Mesendoderm (in vitro differentiated cells): ENCODE measurements at places on chromosomes 7 and 10.

GRCh38 chr7:84043661-84044191 lies 150.9 kb downstream of the SEMA3A start:
- DNase-seq, result no peak
- H3K27ac ChIP-seq, result no peak overlapping the region
- no peaks in the 10 kb centered on the region for H3K36me3 ChIP-seq
- no peaks in the 10 kb centered on the region for H3K27me3 ChIP-seq

GRCh38 chr7:155203059-155203881 lies 94.4 kb upstream of the INSIG1 start:
- DNase-seq, result peak; percentile 46
- H3K4me3 ChIP-seq, result no peak overlapping the region
- no peak overlapping the region for H3K27ac ChIP-seq

GRCh38 chr10:1255600-1256431 lies 199.6 kb downstream of the WDR37 start:
- H3K27me3 ChIP-seq, result no peaks in the 10 kb centered on the region
- no peak for DNase-seq
- no peaks in the 10 kb centered on the region for H3K4me1 ChIP-seq
- H3K27ac ChIP-seq, result no peak overlapping the region
- no peak overlapping the region for H3K4me3 ChIP-seq
- no peaks in the 10 kb centered on the region for H3K36me3 ChIP-seq

- H3K27ac ChIP-seq, result no peak overlapping the region
- DNase-seq, result no peak
- no peaks in the 10 kb centered on the region for H3K27me3 ChIP-seq
- no peaks in the 10 kb centered on the region for H3K4me1 ChIP-seq
- no peak overlapping the region for H3K4me3 ChIP-seq
These were observed 16.7 kb upstream of the SYPL1 start for GRCh38 chr7:106128836-106129235.

GRCh38 chr10:104301907-104302690 lies 33.1 kb downstream of the GSTO2 start:
- no peaks in the 10 kb centered on the region for H3K36me3 ChIP-seq
- H3K27ac ChIP-seq, result no peak overlapping the region
- H3K27me3 ChIP-seq, result no peaks in the 10 kb centered on the region
- no peak overlapping the region for H3K4me3 ChIP-seq

DNA sequence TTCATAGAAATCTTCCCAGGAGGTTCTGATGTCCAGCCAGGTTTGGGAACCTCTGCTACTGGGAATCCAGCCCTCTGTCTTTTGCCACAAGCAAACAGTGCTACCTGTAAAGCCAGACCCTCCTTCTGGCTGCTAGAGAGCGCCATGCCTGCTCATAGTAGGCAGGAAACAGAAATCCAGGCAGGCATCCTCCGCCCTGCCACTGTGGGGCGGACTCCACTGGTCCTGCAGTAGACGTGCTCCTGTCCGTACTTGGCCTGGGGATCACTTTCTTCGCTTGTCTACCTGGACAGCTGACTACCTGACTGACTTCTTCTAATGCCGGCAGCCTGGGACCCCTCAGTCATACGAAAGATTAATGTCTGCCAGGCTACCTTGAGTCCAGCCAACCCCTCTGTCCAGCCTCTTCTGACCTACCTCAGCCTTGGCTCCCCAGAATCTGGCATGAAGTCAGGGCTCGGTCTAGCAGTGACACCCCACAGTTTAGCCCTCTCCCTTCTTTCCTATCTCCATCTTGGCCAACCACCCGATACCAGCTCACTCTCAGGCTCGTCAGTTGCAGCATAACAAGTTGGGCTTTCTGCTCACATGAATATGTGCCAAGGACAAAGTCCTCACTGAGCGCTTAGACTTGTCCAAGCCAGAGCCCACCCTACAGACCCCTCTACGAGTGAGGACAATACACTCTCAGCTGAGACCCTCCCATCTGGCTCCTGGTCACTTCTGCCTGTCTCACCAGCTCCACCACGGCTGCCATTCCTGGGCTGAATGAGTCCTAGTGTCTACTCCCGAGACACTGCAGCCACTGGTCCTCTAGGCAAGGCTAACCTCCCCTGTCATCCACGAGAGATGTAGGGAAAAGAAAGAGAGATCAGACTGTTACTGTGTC lies 43.9 kb upstream of the OPALIN start:
- H3K4me1 ChIP-seq, result no peaks in the 10 kb centered on the region
- no peaks in the 10 kb centered on the region for H3K36me3 ChIP-seq
- no peak overlapping the region for H3K27ac ChIP-seq
- no peaks in the 10 kb centered on the region for H3K27me3 ChIP-seq
- DNase-seq, result no peak

- no peaks in the 10 kb centered on the region for H3K27me3 ChIP-seq
- DNase-seq, result no peak
- H3K27ac ChIP-seq, result no peak overlapping the region
- no peaks in the 10 kb centered on the region for H3K4me1 ChIP-seq
These were observed 1088.5 kb upstream of the GHITM start for GRCh38 chr10:83050815-83051214.

GRCh38 chr7:44309271-44310091 lies 15.9 kb downstream of the CAMK2B start:
- H3K27ac ChIP-seq, result no peak overlapping the region
- peaks cover 6% of the 10 kb centered on the region for H3K27me3 ChIP-seq
- H3K4me1 ChIP-seq, result no peaks in the 10 kb centered on the region
- H3K36me3 ChIP-seq, result no peaks in the 10 kb centered on the region
- peak; percentile 57 for DNase-seq

DNA sequence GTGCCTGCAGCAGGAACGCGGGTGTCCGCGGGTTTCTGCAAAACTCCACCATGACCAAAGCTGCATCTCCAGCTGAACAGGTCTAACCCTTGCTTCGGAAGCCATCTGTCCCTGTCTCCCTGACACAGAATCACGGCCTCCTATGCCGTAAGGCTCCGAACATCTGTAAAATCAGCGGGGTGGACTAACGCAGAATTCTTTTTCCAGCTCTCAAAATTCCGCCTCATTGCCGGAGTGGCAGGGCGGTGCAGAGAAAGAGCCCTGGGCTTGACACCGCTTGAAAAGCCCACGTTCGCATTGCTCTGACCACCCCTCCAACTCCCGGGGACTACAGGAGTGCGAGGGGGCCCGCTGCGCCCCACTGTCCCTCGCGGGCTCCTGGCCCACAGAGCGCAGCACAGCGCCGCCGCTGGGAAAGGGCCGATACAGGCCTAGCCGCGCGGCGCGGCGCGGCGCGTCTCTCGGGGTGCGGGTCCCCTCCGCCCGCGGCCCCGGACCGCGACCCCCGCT lies 409 bp downstream of the DNMBP start:
- peaks cover 2% of the 10 kb centered on the region for H3K4me1 ChIP-seq
- H3K4me3 ChIP-seq, result peak overlapping the region; percentile 80
- H3K36me3 ChIP-seq, result no peaks in the 10 kb centered on the region
- DNase-seq, result peak; percentile 46
- peak overlapping the region; percentile 45 for H3K27ac ChIP-seq

DNA sequence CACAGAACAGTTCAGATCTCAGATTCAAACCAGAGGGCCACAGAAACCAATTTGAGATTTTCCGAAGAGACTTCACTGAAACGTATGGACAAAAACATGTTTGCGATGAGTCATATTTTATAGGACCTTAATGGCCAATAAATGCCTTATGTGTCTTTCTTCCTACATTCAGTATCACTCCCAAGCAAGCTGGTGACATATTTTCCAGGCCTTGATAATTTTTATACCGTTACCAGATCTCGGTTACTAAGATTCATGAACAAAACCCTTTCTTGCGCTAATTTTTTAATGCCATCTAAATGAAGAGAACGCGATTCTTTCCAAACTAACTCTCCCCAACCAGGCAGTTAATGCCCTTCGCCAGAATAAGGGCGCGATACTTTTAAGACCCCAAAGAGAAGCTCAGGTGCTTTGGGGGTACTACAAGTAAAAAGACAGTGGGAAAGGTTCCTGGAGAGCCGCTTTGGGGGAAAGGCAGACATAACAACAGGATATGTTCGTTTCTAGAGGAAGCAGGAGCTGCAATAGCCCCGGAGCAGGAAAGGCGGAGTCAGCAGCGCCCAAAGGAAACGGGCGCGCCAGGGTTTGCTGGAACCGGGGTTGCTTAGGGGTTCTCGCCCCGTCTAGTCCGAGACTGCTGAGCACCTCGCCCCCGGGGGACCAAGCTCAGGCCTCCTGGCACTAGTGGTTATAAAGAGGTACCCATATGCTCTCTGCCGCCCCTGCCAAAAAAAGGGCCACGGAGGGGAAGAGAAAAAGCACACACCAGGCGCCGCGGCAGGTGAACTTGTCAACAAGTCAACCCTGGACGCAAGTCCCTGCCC lies 884 bp downstream of the ICA1 start:
- H3K4me1 ChIP-seq, result no peaks in the 10 kb centered on the region
- no peaks in the 10 kb centered on the region for H3K36me3 ChIP-seq
- peak overlapping the region; percentile 54 for H3K4me3 ChIP-seq
- no peaks in the 10 kb centered on the region for H3K27me3 ChIP-seq

GRCh38 chr10:11042357-11042756 lies 24.7 kb downstream of the CELF2 start:
- no peak overlapping the region for H3K27ac ChIP-seq
- H3K4me1 ChIP-seq, result peaks cover 2% of the 10 kb centered on the region
- H3K27me3 ChIP-seq, result no peaks in the 10 kb centered on the region
- no peak overlapping the region for H3K4me3 ChIP-seq

DNA sequence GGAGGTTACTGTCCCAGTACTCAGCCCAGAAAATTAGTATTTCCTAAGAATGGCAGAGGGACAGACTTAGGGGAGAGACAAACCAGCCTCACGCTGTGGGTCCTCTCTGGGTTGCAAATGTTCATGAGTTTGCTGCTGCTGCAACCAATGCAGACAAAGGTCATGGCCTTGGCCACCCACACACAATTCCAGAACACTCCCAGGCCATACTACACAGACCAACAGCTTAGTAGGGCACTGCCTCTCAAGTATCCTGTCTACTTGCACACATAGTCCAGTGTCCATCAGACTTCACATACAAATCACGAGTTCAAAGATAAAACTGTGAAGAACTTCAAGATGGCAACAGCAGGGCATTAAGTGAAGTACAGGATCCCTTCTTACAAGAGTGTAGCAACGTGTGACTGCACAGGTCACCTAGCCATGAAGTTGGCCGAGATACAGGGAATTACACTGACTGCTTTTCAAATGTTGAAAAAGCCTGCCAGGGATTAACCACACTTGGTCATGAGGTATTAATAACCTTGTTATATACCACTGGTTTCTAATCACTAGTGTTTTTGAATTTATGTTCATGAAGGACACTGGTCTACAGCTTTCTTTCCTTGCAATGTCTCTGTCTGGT lies 40.0 kb downstream of the ZNF33B start:
- H3K27me3 ChIP-seq, result no peaks in the 10 kb centered on the region
- peaks cover 3% of the 10 kb centered on the region for H3K36me3 ChIP-seq
- H3K4me3 ChIP-seq, result no peak overlapping the region
- no peak overlapping the region for H3K27ac ChIP-seq

GRCh38 chr10:105145711-105146110 lies 504.6 kb downstream of the SORCS3 start:
- H3K27ac ChIP-seq, result no peak overlapping the region
- no peaks in the 10 kb centered on the region for H3K36me3 ChIP-seq
- no peaks in the 10 kb centered on the region for H3K27me3 ChIP-seq
- no peaks in the 10 kb centered on the region for H3K4me1 ChIP-seq

- DNase-seq, result no peak
- no peaks in the 10 kb centered on the region for H3K36me3 ChIP-seq
- H3K27me3 ChIP-seq, result no peaks in the 10 kb centered on the region
- no peak overlapping the region for H3K27ac ChIP-seq
- H3K4me3 ChIP-seq, result no peak overlapping the region
- H3K4me1 ChIP-seq, result no peaks in the 10 kb centered on the region
These were observed 34.8 kb upstream of the OSBPL3 start for GRCh38 chr7:25014756-25015155.

DNA sequence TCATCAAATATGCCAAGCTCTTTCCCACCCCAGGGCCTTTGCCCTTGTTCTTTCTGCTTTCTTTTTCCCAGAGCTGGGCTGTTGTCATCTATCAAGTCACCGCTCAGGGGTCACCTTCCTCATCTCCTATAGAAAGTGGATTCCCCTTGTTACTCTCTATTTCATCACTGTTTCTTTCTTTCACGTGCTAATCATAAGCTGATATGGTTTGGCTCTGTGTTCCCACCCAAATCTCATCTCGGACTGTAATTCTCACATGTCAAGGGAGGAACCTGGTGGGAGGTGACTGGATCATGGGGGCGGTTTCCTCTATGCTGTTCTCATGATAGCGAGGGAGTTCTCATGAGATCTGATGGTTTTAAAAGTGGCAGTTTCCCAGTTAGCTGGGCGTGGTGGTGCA lies 17.0 kb upstream of the TIAL1 start:
- no peaks in the 10 kb centered on the region for H3K36me3 ChIP-seq
- no peaks in the 10 kb centered on the region for H3K27me3 ChIP-seq
- H3K27ac ChIP-seq, result no peak overlapping the region
- H3K4me3 ChIP-seq, result no peak overlapping the region
- no peaks in the 10 kb centered on the region for H3K4me1 ChIP-seq

GRCh38 chr10:70250961-70251680 lies 17.9 kb upstream of the PPA1 start:
- no peaks in the 10 kb centered on the region for H3K27me3 ChIP-seq
- no peaks in the 10 kb centered on the region for H3K4me1 ChIP-seq
- H3K27ac ChIP-seq, result no peak overlapping the region
- H3K4me3 ChIP-seq, result no peak overlapping the region
- H3K36me3 ChIP-seq, result no peaks in the 10 kb centered on the region

DNA sequence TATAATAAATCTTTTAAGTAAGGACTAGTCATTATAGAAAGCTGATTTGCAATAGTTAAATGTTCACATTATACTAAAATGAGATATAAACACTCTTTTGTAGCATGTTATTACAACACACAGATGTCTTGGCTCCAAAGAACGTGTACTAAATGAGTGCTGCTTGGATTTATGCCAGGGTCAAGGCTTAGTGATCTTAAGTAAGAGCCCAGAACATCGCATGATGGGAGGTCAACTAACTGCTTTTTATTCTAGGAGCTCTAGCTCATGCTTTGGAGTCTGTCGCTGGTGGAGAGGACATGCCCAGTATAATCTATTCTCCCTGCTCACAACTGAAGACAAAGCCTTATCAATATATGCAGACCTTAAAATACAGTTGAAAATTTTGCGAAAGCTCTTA lies 315.1 kb downstream of the BBS9 start:
- H3K4me1 ChIP-seq, result no peaks in the 10 kb centered on the region
- H3K4me3 ChIP-seq, result no peak overlapping the region
- no peak overlapping the region for H3K27ac ChIP-seq

- H3K36me3 ChIP-seq, result no peaks in the 10 kb centered on the region
- peak; percentile 86 for DNase-seq
- H3K4me1 ChIP-seq, result peaks cover 14% of the 10 kb centered on the region
- H3K27ac ChIP-seq, result peak overlapping the region; percentile 98
- H3K4me3 ChIP-seq, result no peak overlapping the region
These were observed 211.3 kb downstream of the SKIDA1 start for GRCh38 chr10:21314111-21314626.

DNA sequence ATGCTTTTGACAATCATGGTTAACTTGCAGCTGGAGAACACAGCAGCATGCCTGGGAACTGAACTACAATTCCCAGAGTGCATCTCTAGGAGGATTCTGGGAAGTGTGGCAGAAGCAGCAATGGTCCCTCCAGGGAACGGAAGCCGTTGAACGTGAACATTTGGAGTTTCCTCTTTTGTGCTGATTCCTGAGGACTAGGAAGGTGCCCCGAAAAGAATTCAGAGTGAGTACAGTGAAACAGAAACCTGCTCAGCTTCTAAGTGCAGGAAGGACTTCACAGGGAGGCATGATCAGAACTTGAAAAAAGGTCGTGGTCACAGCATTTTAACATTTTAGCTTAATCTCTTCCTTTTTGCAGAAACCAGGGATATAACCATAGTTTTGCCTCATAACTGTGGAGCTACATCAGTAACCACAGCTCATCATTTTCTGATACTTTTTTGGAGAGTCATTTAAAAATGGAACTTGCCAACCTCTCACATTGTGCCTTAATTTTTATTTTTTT lies at the start of gene NUDT13:
Gene NUDT13, plus strand, starts transcription at position 111 of the 505 bp plus-strand sequence. CDS start 3,911 bp downstream, outside the sequence.
- H3K27me3 ChIP-seq, result no peaks in the 10 kb centered on the region
- H3K4me3 ChIP-seq, result peak within 1 kb of the TSS; percentile 33
- H3K36me3 ChIP-seq, result no peaks in the 10 kb centered on the region
- peak; percentile 90 for DNase-seq
- H3K4me1 ChIP-seq, result no peaks in the 10 kb centered on the region
